ENCODE measurements at places on chromosomes 5 and 9.

- no peak for DNase-seq
Observed at GRCh38 chr9:1918622-1919021, 96.5 kb upstream of the SMARCA2 start.

GRCh38 chr5:82720213-82721086, 356.7 kb downstream of the TMEM167A start:
- DNase-seq: no peak

GRCh38 chr5:149886692-149887470, 57.7 kb downstream of the PDE6A start:
- DNase-seq: no peak

- DNase-seq: no peak
Observed at GRCh38 chr5:90654215-90654614, 95.6 kb downstream of the ADGRV1 start.

- no peak for DNase-seq
Observed at GRCh38 chr5:38766151-38766550, 79.7 kb upstream of the OSMR start.

- DNase-seq: no peak
Observed at GRCh38 chr9:92656537-92656925, 13.4 kb downstream of the IPPK start.

- no peak for DNase-seq
Observed at GRCh38 chr5:112762113-112762810, 24.6 kb downstream of the APC start.

DNA sequence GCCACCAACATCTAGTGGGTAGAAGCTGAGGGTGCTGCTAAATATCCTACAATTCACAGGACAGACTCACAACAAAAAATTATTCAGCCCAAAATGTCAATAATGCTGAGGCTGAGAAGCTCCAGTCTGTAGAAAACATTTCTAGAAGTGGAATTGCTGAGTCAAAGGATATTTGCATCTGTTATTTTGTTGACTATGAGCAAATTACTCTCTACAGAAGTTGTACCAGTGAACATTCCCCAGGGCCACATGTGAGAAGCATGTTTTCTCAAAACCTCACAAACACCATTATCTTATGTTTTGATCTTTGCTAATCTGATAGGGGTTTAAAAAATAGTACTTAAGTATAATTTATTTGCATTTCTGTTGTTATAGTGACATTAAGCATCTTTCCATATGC, 15.4 kb downstream of the ITK start:
- no peak for DNase-seq

DNA sequence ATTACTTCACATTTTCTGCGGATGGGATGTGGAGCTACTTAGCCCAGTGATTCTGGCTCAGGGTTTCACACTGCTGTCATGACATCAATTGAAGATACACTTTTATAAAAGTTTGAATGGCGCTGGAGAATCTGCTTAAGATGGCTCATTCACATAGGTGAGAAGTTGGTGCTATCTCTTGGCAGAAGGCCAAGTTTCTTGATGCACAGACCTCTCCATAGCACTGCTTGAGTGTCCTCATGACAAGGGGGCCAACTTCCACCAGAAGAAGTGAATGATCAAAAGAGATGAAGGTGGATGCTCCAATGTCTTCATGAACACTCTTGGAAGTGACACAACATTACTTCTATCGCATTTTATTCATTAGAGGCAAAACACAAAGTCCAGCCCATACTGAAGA, 403.7 kb upstream of the CCNG1 start:
- no peak for DNase-seq

DNA sequence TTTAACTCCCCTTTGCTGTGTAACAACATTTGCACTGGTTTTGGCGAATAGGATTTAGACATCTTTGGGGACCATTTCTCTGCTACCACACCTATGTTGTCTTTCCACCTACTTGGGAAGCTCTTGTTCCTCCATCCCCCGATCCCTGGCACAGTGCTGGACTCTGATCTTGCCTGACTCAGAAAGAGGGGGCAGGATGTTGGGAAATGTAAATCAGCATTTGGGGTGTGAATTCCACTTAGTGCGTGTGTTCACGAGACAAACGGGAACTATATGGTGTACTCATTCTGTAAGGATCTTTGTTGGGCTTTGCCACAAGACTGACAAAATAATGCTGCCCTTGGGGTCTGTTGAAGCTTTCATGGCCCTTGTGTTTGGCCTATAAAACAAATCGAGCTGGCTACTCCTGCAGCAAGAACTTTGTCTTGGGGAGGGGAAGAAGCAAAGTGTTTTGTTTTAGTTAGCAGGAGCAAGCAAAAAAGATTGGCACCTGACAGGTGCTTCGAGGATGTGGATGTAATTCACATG, 18.5 kb downstream of the TMEM268 start:
- no peak for DNase-seq

DNA sequence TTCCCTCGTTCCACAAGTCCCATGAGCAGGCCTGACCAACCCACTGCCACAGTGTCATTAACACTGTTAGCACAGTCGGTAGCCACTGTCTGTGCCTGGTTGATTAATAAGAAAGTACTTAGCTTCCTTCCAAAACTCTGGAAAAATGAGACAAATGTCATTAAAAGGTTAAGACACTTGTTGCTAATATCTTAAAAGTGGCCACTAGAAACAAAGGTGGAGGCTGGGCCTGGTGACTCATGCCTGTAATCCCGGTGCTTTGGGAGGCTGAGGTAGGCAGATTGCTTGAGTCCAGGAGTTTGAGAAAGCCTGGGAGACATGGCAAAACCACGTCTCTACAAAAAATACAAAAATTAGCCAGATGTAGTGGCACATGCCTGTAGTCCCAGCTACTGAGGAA, 194.0 kb downstream of the PDZD2 start:
- no peak for DNase-seq

GRCh38 chr9:131714161-131714646, 25.7 kb downstream of the RAPGEF1 start:
- DNase-seq: no peak

GRCh38 chr9:137269231-137269772, 8.2 kb upstream of the TOR4A start:
- no peak for DNase-seq

GRCh38 chr9:108333530-108333983, 522.2 kb downstream of the ACTL7B start:
- no peak for DNase-seq

GRCh38 chr5:154521756-154522155, 43.7 kb upstream of the HAND1 start:
- no peak for DNase-seq

- no peak for DNase-seq
Observed at GRCh38 chr5:174172152-174172551, 126.6 kb downstream of the NSG2 start.

DNA sequence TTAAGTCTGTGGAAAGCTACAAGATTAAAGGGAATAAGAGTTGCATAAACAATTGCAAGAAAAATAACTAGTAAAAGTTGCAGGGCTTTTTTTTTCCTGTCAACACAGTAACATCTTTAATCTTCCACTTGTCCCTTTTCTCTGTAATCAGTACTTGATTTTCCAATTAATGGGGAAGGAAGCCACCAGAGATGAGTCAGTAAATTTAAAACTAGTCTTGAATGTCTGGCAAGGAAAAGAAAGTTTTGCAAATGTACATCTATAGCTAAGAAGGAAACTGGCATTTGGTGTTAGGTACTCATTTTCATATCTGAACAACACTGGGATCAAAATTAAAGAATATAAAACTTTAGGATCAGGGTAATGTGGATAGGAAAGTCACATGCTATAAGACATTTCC, 17.1 kb downstream of the DAP start:
- no peak for DNase-seq

DNA sequence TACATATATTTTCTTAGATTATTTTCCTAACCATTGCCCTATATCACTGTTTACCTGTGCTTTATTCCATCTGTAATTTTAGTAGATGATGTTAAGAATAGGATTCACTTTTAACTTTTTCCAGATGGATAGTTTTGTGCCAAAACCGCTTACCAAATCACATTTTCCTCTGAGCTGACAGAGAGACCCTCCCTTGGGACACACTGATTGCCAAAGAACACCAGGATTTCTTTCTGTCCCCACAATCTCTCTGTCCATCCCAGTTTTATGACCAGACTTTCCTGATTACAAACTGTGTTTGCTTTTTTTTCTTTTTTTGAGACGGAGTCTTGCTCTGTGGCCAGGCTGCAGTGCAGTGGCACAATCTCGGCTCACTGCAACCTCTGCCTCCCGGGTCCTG, 81.3 kb upstream of the SPATA31C2 start:
- DNase-seq: no peak

DNA sequence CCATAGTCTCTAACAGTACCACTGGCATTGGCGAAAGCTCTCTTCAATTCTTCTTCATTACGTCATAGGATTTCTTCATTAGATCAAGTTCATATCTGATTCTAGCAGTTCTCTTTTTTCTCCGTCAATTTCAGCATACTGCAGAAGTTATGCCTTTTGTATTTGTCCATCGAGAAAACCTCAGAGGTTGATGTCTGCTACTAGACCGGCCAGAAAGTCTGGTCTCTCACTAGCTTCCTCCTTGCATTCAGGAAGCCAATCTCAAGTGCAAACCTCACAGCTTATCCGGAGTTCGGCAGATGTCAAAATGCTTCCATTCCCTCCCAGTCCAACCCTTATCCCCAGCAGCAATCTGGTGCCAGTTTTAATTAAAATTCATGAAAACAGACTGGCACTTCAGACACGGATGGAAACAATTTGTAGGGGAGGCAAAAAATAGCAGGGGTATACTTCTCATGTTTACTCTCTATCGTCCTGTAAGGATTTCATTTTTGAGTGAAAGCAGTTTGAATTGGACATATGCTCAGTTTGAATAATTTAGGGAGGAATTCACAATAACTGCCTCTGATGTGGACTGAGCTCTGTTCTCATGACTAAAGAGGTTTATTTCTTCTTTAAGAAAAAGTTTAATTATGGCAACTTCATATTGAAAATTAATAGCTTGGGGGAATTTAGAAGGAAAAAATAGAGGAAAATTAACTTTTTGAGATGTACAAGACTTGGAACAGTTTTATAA, 56.4 kb upstream of the TMC1 start:
- DNase-seq: no peak
